Kidney glomerular epithelial cell (primary cell): ENCODE measurements at places on chromosomes 4 and X.

GRCh38 chrX:11287505-11287904, 5.7 kb upstream of the AMELX start:
- no peak for DNase-seq

DNA sequence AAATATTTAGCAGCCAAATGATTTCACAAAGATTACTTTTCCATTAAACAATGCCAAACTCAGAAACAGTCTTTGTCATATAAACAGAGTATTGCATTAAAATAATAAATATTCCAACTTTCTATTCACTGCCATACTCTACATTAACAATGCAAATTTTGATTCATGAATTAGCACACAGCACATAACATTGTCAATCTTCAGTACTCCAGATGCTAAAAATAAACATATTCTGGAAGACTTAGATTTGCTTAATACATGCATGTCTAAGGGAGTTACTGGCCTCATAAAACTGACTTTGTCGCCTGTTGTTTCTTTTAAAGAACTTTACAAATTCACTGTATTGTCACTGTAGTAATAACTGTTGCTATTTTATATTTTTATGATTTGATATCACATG, 131.6 kb downstream of the TMEM144 start:
- no peak for DNase-seq

GRCh38 chrX:44951572-44952067, 78.6 kb downstream of the KDM6A start:
- no peak for DNase-seq

GRCh38 chr4:177282284-177282835, 27.3 kb upstream of the NEIL3 start:
- DNase-seq, result no peak

DNA sequence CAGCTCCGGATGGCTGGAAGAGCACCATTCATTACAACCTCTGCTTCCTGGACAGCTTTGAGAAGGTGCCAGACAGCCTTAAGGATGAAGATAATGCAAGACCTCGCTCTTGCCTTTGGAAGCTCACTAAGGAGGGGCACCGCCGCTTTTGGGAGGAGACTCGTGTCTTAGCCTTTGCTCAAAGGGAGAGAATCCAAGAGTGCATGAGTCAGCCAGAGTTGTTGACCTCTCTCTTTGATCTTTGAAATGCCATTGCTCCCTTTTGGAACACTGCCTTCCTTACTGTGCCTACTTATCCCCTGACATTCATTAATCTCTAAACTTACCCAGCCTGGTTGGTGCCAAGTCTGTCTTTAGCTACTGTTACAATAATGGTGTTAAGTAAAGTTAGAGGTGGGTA, 1.2 kb downstream of the FOXR2 start:
- no peak for DNase-seq

- no peak for DNase-seq
These were observed 27.4 kb downstream of the NLRP2B start for GRCh38 chrX:57652705-57653104.

- DNase-seq, result no peak
These were observed 119.5 kb downstream of the REELD1 start for GRCh38 chr4:146333895-146334262.

- peak; percentile 57 for DNase-seq
These were observed 180.7 kb upstream of the TENM3 start for GRCh38 chr4:182062458-182062857.

DNA sequence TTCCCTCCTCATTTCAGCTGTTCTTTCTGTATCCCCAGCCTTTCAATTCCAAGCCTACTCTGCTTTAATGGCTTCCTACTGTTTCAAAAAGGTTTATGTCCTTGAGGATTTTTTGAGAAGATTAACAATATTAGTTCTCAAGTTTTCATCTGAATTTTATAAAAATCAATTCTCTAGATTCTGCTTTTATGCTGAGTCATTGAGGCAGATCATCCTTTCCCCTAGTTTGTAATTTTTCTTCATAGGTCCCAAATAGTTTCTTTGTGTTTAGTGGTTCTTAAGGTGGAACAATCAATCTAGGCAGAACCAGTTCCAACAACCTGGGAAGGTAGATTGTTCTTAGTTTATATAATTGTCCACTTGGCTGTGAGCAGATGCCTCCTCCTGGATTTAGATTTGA, 100.1 kb upstream of the NAP1L5 start:
- no peak for DNase-seq

DNA sequence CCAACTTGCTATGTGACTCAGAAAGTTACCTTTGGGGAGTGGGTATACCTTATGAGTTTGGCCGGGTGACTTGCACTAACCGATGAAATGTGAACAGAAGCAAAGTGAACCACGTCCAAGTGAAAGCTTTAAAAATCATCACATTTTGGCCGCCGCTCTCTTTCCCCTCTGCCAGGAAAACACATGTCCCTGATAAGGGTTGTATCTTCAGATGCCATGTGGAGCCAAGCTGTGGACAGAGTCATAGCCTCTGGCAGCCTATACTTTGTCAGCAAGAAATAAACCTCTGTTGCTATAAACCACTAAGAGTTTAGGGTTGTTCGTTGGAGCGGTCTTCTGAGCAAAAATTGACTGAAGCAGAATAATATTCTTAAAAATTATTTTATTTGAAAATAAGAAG, 92.3 kb downstream of the PRDM5 start:
- DNase-seq, result no peak

GRCh38 chr4:88609387-88609786, 17.1 kb downstream of the HERC3 start:
- no peak for DNase-seq

GRCh38 chr4:53653484-53654053, 62.3 kb upstream of the LNX1 start:
- DNase-seq, result no peak

GRCh38 chr4:6391852-6392188, 80.6 kb downstream of the PPP2R2C start:
- DNase-seq, result no peak

DNA sequence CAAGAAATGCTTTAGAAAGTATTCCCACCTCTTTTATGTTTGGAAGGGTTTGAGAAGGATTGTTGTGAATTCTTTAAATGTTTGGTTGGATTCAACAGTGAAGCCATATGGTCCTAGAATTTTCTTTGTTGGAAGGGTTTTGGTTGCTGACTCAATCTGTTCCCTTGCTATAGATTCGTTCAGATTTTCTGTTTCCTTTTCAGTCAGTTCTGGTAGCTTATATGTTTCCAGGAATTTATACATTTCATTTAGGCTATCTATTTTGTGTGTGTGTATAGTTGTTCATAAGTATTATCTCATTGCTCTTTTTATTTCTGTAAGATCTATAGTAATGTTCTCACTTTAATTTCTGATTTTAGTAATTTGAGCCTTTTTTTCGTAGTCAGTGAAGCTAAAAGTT, 114.4 kb downstream of the MSN start:
- DNase-seq, result no peak

DNA sequence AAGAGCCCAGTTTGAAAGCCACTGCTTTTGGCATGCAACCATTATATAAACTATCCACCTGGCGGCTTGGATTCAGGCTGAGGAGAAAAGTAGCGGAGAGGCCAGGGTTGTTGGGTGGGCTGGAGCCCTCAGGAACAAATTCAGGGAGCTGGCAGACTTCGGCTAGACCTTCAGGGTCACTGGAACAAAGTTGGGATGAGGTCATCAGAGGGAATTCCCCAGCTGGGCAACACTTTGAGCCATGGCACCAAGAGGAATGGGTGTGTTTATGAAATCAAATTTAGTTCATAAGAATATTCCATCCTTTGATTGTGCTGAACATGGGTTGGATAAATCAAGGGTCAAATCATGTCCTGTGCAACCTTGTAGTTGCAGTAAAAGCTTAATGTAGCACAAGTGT, 22.0 kb downstream of the MTMR1 start:
- peak; percentile 0 for DNase-seq

GRCh38 chr4:22268350-22269025, 247.4 kb downstream of the ADGRA3 start:
- DNase-seq, result no peak
